ENCODE measurements at places on chromosomes 7 and 10.

DNA sequence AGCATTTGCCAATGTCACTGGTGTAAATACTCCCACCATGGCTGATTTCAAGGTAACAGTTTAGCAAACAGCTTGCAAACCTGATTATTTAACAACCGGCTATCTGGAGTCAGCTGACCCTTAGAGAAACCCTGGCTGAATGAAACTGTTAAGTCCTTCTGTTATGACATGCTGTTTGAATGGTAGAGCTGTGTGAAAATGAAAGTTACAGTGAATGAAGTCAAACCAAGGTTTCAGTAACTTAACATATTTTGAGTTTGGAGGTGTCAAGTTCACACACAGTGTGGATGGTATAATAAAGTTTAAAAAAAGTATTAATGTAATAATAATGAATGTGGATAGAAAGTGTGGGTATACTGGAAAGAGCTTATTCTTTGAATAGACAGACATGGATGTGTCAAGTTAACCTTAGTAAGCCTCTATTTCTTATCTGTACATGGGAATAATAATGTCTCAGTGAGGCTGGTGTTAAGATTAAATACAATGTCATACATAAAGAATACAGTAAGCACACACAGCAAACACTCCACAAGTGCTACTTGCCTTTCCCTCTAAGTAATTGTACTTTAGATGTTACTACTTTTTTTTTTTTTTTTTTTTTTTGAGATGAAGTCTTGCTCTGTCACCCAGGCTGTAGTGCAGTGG lies 150.4 kb downstream of the TAX1BP1 start:
- no peak for DNase-seq

DNA sequence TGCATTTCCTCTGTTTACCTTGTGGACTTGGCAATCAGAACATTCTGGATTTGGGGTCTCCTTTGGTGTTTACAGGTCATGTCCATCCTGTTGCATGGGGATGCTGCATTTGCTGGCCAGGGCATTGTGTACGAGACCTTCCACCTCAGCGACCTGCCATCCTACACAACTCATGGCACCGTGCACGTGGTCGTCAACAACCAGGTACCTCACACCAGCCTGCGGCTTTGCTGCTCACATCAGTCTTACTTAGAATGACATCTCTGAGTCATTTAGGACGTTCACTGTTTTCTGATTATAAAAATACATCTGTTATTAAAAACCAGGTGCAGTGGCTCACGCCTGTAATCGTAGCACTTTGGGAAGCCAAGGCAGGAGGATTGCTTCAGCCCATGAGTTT lies 67.0 kb upstream of the ZMIZ2 start:
- DNase-seq, result no peak

DNA sequence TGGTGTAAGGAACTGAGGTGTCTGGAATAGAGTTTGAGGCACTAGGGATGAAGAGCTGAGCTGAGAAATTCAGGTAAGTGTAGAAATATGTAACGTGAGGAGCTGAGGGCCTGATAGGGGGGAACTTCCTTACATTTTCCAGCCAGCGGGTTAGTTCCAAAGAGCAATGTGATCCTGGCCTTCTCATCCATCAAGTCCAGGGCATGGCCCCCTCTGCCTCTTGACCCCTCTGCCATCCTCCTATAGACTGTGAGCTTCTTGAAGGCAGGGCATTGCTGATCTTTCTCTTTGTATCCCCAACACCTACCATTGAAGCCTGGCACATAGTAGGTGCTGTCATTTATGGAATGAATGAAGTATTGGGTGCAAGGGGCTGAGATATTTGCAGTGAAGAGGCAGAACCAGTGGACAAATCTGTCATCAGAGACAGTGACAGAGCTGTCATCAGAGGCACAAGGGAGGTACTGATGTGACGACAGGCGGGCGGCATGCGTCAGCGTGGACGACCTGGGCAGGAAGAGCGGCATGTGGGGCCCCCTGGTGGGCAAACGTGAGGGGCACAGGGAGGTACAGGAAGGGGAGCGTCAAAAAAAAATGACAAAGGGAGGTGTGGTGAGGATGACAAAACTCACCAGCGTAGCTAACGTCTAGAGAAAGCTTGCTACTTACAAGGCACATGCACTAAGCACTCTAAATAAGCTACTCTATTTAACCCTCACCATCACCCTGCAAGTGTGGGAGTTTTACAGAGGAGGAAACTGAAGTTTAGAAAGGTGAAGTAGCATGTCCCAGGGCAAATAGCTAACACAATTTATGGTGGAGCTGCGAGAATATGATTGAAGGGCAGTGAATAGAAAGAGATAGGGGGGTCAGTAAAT lies 5.2 kb upstream of the CAMK2G start:
- DNase-seq, result peak; percentile 54

- no peak for DNase-seq
These were observed 62.9 kb upstream of the OIT3 start for GRCh38 chr10:72830625-72831024.

DNA sequence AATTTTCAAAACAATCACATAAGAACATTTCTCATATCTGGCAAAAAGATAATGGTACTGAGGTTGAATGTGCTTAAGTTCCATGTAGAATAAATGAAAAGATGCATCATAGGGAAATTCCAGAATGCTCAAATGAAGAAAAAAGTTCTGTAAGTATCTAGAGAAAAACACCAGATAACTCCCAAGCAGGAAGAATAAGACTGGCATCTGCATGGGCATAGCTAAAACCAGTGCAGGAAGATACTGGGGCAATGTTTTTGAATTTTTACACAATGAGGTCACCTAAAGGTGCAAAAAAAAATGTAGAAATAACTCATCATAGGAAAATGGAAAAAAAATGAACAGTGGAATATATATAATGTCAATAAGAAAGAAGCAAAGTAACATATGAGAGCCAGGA lies 275.2 kb downstream of the BAMBI start:
- DNase-seq, result no peak

DNA sequence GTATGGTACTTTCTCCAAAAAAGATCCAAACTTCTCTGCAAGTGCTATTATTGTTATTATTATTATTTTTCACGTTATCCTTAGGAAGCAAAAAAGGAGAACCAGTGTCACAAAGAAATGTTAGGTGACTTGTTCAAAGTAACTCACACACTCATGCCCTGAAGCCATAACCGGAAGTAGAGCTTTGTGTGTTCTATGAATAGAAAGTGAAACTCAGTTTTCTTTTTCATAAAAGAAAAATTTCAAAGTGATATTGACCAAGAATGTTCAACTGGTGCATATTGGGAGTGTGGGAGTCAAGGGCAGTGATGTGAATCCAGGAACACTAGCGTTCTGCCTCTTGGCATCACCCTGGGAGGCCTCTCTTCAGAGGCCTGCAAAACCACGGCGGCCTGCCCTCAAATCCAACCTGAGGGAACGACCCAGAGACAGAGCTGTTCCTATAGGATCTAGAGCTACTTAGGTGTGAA lies 106.1 kb downstream of the PRKCQ start:
- DNase-seq, result peak; percentile 38

GRCh38 chr10:98195120-98195519 lies 60.7 kb downstream of the R3HCC1L start:
- DNase-seq, result no peak

DNA sequence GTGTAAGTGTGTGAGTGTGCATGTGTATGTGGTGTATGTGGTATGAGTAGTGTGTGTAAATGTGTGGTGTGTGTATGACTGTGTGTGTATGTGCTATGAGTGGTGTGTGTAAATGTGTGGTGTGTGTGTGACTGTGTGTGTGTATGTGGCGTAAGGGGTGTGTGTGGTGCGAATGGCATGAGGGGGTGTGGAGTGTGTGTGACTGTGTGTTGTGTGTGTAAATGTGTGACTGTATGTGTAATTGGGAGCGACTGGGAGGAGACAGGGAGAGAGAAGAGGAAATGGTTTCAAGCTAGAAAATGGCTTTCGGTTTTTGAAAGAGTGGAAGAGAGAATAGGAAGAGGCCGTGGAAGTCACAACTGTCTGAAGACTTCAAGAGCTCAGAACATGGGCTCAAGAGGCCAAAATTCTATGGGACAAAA lies 23.6 kb upstream of the GATAD1 start:
- DNase-seq, result no peak

GRCh38 chr10:133040198-133040597 lies 47.5 kb upstream of the ADGRA1 start:
- no peak for DNase-seq

- DNase-seq, result no peak
These were observed 191.3 kb downstream of the GATA3 start for GRCh38 chr10:8245814-8246142.

DNA sequence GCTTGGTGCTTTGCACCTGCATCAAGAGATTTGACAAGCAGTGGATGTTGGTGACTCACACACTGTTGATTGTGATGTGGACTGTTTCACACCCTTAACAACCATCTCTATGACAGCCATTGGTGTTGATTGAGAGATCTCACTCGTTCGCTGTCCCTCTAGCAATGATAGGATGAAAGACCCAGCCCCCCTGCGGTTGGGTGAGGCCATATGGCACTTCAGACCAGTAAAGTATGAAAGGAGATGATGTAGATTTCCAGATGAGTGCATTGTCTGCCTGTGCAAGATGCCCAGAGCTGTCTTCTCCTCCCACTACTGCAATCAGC lies 138.7 kb upstream of the PRR15 start:
- DNase-seq, result no peak

- no peak for DNase-seq
These were observed 73.2 kb downstream of the POT1 start for GRCh38 chr7:124856299-124856888.

GRCh38 chr7:84847038-84847437 lies 339.8 kb downstream of the SEMA3D start:
- no peak for DNase-seq

DNA sequence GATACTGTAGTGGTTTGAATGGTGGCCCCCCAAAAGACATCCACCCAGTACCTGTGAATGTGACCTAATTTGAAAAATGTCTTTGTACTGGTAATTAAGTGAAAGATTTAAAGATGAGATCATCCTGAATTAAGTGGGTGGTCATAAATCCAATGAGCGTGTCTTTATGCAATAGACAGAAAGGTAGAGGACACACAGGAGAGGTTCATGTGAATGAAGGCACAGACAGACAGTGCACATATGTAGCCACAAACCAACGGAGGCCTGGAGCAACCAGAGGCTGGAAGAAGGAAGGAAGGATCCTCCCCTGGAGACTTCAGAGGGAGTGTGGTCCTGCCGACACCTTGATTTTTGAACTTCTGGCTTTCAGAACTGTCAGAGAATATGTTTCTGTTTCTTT lies 160.3 kb downstream of the CNTNAP2 start:
- no peak for DNase-seq

- DNase-seq, result no peak
These were observed 29.8 kb downstream of the FAM20C start for GRCh38 chr7:221978-222715.

DNA sequence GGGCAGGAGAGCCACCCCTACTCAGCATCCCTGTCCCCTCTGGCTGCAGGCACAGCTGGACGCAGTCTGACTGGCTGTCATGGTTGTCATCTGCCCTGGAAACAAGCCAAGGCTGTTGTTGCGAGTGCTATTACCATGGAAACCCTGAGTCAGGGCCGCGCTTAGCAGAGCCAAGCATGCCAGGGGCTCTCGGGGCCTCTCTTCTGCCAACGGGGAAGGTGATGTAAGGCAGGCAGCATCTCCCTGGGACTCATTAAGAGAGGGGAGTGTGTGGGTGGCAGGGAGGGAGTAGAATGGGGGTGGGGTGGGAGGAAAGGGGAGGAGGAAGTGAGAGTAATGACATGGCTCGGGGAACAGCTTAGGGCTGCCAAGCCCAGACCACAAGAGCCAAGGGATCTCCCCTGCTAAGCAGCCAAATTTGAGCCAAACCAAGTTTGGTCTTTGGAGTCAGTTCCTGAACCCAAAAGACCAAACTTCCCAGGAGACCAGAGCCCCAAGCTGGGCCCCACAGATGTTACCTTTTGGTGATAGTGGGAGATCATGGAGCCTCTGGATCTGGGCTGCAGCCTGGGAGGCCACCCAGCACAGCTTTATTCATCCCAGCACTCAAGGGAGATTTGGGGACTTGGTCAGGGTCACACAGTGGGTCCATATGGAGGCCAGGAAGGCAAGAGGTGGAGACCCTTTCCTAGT lies 67.6 kb downstream of the TMEM130 start:
- DNase-seq, result peak; percentile 74

DNA sequence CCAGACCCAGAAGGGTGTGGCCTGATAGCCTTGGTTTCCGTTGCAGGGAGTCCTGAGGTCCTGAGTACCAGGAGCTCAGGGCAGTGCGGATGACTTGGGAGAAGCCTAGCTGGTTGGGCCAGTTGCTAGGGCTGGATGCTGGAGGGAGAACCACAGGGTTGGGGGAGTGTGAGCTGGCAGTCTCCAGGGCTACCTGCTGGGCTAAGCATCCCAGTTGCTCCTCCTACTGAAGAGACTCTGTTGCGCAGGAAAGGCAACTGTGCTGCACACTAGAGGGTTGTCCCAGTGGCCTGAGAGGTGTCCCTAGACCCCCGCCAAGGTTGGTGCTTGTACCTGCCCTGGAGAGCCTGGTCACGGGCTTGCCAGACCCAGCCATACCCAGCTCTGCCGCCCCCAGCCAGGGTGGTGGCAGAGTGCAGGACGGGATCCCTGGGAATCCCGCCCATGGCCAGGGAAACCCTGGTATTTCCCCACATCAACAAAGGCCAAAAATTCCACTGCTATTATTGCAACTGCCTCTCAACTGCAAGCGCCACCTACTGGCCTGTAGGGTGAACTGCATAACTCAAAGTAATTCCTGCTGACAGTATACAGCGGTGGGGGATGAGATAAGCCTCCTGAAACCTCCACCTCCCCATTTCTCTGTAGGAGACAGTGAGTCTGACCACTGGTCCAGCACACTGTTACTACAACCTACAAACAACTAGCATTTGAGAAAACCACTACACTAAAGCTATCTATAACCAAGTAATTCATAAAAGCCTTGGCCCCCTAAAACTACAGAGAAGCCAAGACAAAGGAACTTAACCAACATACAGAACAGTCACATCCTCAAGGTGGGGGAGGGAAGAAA lies 67.6 kb upstream of the DDC start:
- no peak for DNase-seq

- no peak for DNase-seq
These were observed 51.0 kb upstream of the MSMB start for GRCh38 chr10:46096909-46097575.

- DNase-seq, result no peak
These were observed 55.1 kb downstream of the VCL start for GRCh38 chr10:74052994-74053393.

DNA sequence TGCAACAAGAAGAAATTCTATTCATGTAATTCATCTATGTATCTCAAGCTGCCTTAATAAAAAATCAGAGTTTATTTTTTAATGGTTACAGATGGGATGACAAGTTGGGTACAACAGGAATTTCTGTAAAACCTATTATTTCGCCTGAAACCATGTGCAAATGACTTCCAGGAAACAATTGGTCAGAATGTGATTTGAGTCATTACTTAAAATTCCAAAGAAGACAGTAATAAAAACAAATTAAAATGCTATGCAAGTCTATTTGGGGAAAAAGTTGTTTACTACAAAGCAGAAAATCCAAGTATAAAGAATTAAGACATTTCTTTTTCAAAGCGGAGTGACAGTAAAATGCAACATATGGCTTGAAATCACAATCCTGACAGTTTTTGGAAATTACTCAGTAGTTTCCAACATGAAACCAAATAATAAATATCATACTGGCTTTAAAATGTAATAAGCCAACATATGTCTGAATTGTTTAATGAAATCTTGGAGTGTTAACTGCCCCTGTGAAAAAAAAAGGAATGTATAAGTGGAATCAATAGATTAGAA lies 41.5 kb upstream of the SEMA3C start:
- no peak for DNase-seq

- no peak for DNase-seq
These were observed 291.2 kb downstream of the HGF start for GRCh38 chr7:81478664-81479063.

GRCh38 chr7:2138146-2138765 lies 94.5 kb downstream of the MAD1L1 start:
- no peak for DNase-seq

GRCh38 chr7:120898715-120899499 lies 41.0 kb upstream of the TSPAN12 start:
- no peak for DNase-seq

Data from SIG-M5 (cell line).